ENCODE measurements at places on chromosomes 2 and 18.

GRCh38 chr18:5380586-5380985, 85.1 kb upstream of the ZBTB14 start:
- no peak for DNase-seq

DNA sequence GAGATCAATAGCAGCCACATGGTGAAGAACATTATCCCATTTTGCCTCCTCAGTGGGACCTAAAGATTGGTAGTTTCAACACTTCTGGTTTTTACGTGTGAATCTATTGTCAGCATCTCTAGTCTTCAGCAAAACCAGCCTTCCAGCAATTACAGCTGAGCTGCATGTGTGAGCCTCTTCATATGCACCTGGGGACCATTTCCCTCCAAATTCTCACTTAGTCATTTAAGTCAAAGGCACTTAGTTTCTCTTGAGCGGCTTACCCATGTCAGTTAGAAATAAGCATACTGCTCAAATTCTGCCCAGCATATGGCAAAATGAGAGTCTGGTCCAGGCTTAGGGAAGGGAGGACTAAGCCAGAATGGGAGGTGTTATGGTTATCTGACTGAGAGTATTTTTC, 99.7 kb upstream of the NXPH2 start:
- DNase-seq = no peak

DNA sequence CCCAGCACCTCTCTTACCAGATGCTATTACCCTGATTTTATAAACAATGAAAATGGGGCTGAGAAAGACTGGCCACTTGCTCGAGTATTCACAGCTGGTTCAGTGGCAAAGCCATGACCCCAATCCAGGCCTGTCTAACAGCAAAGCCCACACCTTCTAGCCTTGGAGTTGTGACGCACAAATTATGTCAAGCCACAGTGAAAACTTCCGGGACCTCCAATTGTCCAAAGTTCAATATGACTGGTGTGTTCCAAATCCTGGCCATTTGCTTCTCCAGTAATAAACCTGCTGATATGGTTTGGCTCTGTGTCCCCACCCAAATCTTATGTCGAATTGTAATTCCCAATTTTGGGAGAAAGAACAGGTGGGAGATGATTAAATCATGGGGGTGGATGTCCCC, 64.7 kb upstream of the RIOK3 start:
- no peak for DNase-seq

- DNase-seq = no peak
These were observed 29.4 kb downstream of the AOX1 start for GRCh38 chr2:200615247-200615646.

GRCh38 chr2:193561054-193561453, 1366.3 kb upstream of the TMEFF2 start:
- DNase-seq = no peak

DNA sequence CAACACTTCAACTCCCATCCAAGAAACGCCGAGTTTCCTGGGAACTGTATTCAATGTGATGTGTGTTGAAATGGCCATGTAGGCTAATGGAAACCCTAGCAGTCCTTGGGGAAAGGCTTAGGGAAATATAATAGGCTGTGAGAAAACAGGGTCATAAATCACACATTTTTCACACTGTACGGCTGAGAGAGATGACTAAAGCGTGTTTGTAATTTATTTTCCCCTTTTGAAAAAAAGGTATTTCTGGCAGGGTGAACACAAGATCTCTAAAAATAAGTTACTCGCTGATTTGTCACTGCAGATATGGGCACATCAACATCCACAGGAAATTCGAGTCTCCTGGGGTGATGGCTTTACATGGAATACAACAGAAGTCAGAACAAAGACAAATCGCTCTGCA, 109.6 kb upstream of the ST6GAL2 start:
- DNase-seq = no peak

- DNase-seq = peak; percentile 95
These were observed 6.8 kb upstream of the SNED1 start for GRCh38 chr2:240991378-240992263.

GRCh38 chr2:74537140-74537539, 7.4 kb downstream of the HTRA2 start:
- DNase-seq = no peak

- DNase-seq = no peak
These were observed 242.0 kb downstream of the CMPK2 start for GRCh38 chr2:6623746-6624145.

DNA sequence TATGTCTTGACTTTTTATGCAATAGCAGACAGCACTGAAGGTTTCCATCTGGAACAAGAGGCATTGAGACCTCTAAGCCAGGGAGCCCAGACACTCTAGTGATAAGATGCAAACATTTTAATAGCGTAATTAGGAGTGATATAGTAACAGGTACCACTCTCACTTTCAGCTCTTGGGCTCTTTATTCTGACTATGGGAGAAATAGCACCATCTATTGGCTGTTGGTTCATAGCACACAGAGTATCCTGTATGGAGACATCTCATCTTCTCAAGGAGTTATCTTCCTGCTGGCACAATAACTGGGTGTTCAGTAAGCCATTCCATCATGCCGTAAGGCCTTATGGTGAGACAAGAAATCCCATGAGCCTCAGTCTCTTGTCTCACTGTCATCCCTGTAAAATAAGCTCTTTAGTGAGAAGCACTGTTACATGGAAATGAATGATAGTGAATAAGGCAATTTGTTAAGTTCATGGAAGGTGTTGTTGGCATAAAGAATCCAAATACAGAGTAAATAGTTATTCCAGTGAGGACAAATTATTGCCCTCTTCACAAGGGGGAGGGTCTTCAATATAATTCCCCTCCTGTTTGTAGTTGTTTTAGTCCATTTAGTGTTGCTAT, 48.3 kb downstream of the THUMPD2 start:
- no peak for DNase-seq

DNA sequence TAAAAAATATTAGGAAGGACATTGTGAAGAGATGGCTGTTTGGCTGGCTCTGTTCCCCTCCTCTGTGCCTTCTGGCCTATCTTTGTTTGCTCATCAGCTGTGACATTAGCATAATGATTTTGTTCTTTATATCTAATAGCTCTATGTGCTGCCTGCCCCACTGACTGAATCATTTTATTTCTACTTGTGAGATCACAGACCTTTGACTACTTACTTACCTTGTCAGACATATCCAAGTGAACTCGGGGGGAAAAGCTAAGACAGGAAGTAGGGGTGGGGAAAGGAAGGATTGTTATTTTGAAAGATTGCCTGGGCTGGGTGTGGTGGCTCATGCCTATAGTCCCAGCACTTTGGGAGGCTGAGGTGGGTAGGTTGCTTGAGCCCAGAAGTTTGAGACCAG, 104.2 kb downstream of the ASAP2 start:
- DNase-seq = no peak

- DNase-seq = no peak
These were observed 40.6 kb upstream of the GPAT2 start for GRCh38 chr2:96075199-96075771.

- DNase-seq = no peak
These were observed 114.9 kb downstream of the TCF4 start for GRCh38 chr18:55473058-55473457.

- DNase-seq = no peak
These were observed 163.3 kb upstream of the CDH7 start for GRCh38 chr18:65587491-65587890.

DNA sequence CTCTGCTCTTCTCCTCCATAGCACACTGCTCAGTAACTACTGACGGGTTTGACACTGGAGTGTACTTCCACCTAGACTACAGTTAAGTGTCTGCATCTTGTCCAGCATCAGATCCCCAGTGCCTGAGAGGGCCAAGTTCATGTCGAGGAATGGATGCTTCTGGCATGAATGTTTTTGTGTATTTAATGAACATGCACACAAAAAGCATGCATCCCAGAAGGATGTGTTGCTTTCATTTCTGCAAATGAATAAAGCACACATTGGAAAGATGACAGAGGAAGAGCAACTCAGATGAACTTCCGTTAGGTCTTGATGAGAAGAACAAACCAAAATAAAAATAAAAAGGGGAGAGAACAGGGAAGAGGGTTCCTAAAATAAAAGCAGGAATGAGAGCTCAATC, 27.9 kb downstream of the C2orf49 start:
- DNase-seq = no peak

- peak; percentile 78 for DNase-seq
These were observed at the start of gene ERICH2 for GRCh38 chr2:170770008-170770605. Gene ERICH2, plus strand, starts transcription at chr2:170770378. Its CDS starts 304 bp downstream, at chr2:170770682.

DNA sequence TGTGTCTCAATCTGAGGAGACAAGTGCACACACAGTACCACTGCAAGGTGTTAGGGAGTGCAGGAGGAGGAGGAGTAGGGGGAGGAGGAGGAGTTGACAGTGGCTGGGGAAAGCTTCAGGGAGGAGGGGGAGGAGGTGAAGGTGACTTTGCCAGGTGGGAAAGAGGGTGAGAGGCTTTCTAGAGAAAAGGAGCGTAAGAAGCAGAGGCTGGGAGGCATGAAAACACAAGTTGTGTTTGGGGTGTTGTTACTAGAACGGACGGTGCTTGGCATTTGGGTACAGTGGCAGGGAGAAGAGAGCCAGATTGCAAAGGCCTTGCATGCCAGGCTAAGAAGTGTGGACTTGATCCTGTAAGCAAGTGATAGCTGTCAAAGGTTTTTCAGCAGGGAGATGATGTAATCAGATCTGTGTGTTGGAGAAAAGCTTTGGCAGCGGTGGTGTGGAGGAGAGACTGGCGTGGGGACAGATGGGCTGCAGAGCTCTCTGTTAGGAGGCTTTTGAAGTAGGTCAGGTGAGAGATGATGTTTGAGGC, 16.2 kb downstream of the TANC1 start:
- peak; percentile 25 for DNase-seq

DNA sequence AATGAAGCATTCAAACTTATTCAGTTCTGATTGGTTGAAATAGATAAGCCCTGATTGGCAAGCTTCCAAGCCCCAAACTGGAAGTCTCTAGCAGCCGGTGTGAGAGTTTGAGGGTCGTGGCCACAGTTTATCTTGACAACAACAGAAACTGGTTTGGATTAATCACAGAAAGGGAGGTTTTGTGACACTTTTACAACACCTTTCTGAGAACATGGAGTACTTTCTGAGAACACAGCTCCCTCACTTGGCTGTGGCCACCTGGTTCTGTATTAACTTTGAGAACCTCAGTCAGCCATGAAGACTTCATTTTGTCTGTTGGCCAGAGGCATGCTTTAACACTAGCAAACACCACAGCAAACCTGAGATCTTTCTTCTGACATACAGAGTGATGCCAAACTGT, 280.7 kb upstream of the VWC2L start:
- no peak for DNase-seq

DNA sequence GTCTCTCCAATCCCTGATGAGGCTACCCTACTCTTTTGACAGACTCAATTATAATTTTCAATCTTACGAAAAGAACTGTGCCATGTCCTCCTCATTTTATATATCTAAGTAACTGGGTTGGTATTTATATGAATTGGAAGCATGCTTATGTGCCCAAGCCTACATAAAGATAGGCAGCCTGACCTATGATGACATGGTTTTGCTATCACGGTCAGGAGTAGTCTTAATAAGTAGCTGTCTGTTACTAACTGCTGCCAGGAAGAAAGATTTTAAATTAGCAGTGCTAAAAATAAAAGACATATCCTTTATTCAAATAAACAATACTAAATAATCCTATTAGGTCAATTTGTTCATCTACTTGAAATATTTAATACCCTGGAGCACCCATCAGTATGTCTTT, 102.0 kb upstream of the DTNA start:
- DNase-seq = no peak

GRCh38 chr2:70141902-70142589, 48.8 kb downstream of the C2orf42 start:
- no peak for DNase-seq

DNA sequence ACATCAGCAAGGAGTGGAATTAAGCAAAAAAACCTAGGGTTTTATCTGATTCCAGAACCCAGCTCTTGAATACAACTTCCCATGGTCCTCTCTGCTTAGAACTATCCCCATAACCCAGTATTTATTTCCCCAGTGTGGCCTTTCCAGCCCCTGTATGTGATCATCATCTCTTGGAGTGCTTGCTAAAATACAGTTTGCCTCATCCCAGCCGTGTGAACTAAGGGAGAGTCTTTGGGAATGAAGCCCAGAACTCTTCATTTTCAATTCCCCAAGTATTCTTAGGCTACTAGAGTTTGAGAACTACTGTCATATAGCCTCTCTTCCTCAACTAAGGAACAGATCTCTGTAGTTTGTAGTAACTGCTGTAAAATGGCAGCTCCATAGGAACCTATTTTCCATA, 173.1 kb downstream of the LCLAT1 start:
- DNase-seq = no peak

- no peak for DNase-seq
These were observed 20.6 kb downstream of the CHN1 start for GRCh38 chr2:174984561-174984960.

GRCh38 chr18:49663899-49664890, 102.3 kb downstream of the LIPG start:
- peak; percentile 78 for DNase-seq

GRCh38 chr2:157822993-157823392, 53.1 kb downstream of the ACVR1 start:
- DNase-seq = no peak

GRCh38 chr2:48474574-48475298, 55.2 kb upstream of the STON1 start:
- DNase-seq = no peak

Measured in right cardiac atrium (tissue), 5 donors.